ENCODE measurements at places on chromosomes 5 and 9. TPM values are rescaled to one million over a fixed set of nuclear protein-coding genes. Genes with fewer than 3 reads are reported as not detected.

The ASS1 gene
- 15.8 TPM for total RNA-seq

The CLK4 gene
- 93.4 TPM for total RNA-seq

The PCDHGA8 gene
- total RNA-seq = 3.9 TPM

The SPINK1 gene
- not detected for total RNA-seq

The TRIM36 gene
- total RNA-seq = 0.98 TPM

The PHF19 gene
- 35.4 TPM for total RNA-seq
